ENCODE measurements at places on chromosomes 7 and 10.

GRCh38 chr7:109545686-109546085, 976.0 kb downstream of the DNAJB9 start:
- DNase-seq: no peak

DNA sequence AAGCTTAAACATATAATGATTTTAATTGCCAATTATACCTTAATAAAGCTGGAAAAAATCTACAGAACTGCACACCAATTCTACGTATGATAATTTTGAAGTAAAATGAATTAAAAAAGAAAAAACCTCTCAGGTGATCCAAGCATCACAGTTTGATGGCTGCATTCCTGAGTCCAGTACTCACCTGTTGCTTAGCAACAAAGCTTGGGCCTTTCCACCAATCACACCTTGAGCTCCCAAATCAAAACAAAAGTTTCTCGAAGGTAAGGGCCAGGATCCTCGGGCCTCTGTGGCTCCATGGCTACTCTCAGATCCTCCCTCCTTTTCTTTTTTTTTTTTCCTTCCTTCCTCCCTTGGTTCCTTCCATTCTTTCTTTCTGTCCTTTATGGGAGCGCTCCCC, 137.2 kb upstream of the PCBD1 start:
- no peak for DNase-seq

DNA sequence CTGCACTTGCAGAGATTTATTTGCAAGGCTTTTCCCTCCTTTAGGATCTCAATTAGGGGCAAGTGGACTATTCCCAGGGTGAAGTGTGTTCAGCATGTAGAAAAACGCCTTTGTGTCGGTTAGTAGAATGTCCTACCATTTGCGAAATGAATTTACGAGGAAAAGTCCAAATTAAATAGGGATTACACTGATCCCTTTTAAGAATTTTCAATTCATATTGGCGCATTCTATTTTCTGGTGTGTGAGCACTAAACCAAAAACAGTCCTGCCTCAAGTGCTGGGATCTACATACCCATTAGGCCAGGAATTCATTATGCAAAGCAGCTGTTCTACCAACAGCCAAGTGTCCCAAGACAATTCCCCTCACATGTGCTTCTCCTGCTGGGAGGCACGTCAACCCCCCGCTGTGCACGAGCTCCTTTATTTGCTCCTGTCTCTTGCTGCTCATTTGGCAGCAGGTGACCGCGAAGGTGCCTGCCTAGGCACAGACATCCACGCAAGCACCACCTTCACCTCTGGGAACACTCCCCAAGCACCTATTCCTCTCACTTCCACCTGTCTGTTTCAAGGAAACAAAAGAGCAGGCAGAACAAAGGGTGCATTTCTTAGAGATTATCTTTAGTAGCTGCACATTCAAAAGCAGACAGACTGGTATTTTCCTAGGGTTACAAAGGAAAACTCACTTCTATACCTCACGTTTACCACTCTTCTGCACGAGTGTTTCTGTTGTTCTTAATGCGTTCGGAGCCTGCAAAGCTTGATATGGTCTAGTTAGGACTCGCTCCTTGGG, 134.6 kb upstream of the FGFR2 start:
- no peak for DNase-seq

DNA sequence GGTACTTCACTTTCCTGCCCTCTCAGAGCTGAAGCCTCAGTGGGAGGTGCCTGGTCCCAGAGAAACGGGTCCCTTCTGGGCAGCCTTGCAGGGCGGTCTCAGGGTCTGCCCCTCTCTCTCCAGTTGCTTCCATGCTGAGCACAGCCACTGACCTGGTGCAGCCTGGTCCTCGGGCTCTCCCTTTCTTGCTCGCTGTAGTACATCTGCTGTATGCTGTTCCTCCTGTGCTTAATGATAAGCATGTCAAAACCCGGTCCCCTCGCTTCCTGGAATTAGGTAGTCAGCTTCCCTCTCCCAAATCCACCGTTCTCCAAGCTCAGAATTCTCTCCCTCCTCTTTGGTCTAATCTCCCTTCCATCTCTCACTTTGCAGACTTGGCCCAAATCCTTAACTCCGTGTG, 11.0 kb upstream of the HPS1 start:
- no peak for DNase-seq

DNA sequence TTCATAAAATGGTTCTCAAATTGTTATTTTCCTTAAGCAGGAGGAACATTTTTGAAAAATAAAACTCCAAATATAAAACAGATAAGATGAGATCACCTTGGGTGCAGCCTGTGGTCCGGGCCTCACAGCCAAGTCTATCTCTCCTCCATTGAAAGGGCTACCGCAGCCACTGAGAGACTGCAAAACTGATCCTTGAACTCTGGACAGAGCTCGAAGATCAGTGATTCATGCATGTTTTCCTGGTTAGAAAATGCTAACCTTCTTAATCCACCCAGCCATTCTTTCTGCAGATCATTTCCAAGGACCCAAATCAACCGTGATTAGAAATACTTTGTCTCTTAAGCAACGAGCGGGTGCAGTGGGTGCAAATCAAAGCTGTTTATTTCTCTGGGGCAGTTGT, 378.8 kb downstream of the PLXDC2 start:
- DNase-seq: no peak

GRCh38 chr10:87818505-87819288, 671 bp upstream of the ATAD1 start:
- peak; percentile 19 for DNase-seq

GRCh38 chr10:101063050-101063525, 1.3 kb downstream of the KAZALD1 start:
- no peak for DNase-seq

GRCh38 chr10:105952153-105952552, 1212.4 kb downstream of the SORCS1 start:
- DNase-seq: peak; percentile 3

- no peak for DNase-seq
These were observed 37.7 kb upstream of the FAM3C start for GRCh38 chr7:121433775-121434174.

DNA sequence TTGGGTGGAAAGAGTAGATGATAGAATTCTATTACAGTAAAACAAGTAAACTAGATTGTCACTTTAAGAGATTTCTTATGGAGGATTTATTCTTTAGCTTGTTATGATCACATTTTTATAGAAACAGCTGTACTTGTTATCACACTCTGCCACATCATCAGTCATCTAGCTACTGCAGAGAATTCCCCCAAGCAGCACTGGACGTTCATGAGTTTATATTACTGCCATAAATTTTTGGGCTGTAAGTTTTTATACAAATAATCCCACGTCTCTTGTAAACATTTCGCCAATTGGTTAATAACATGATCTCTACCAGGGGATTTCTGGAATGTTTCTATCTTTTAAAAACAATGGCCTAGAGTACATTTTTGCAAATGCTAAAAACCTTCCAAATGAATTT, 238.8 kb downstream of the POLR1F start:
- DNase-seq: no peak

DNA sequence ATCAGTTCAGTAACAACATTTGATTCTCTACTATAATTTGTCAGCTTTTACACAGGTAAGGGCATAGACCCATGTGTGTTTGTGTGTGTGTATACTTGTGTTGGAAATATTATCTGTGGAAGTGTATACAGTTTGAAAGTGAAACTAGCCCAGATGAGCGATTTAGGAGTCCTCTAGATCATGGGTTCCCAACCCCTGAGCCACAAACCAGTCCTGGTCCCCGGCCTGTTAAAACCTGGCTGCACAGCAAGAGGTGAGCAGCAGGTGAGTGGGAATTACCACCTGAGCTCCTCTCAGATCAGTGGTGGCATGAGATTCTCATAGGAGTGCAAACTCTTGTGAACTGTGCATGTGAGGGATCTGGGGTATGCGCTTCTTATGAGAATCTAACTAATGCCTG, 1221.5 kb upstream of the SORCS1 start:
- DNase-seq: no peak

DNA sequence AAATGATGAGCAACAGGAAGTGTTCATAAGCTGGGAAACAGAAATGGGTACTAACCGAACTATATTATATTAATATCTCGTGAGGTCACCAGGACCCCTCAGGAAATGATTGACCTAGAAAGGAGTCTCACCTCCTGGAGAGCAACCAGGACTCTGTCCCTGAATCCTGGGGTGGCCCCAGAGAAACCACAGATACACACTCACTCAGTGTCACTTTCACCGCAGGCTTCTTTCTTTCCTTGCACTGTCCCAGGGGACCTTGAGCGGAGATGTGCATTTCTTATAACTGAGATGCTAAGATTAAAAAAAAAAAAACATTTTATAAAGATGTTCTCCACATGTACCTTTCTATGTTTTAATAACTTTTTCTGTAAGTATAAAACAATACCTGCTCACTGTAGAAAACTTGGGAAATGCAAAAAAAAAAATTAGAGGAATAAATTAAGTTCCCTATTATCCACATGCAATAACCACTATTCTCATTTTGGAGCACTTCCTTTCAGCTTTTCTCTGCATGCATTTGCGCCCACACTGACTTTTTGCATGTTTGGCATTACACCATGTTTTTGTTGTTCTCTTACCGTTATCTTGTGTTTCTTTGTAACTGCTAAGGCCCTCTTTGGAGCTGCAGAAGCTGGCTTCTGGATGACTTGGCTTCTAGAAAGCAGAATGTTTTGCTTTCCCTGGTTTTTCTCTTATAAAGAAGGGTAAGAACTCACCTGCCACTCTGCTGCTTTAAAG, 15.0 kb downstream of the NOD1 start:
- no peak for DNase-seq

- no peak for DNase-seq
These were observed 86.5 kb downstream of the NEURL1 start for GRCh38 chr10:103580011-103580410.

DNA sequence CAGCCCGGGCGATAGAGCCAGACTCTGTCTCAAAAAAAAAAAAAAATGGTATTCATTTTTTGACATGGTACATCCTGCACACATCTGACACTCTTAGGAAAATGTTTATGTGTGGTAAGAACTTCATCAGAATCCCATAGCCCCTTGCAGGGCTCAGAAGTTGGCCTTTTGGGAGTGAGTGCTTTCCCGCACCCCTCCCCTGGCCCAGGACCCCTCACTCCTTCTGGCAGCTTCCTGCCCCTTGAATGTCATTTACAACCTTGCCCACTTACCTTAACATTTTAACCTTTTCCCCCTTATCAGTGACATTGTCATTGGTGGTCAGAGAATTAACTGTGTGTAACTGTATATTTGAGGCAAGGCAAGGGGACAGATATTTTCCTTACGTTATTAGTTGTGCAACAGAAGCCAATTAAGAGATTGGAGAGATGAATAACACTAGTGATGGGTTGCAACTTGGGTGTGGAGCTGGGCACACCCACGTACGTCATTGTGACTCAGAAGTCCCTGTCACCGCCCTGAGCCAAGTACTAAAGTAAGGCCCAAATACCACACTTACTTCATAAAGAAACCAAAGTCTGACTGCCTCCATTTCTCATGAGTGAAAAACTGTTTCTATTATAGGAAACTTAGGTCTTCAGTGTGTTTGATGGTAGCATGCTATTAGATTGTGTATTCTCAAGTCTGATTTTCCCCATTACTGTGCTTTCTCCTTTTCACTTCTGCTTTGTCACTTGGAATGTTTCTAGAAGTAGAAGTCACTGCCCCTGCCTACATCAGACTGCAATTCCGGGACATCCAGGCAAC, 31.6 kb downstream of the OGDH start:
- DNase-seq: no peak

DNA sequence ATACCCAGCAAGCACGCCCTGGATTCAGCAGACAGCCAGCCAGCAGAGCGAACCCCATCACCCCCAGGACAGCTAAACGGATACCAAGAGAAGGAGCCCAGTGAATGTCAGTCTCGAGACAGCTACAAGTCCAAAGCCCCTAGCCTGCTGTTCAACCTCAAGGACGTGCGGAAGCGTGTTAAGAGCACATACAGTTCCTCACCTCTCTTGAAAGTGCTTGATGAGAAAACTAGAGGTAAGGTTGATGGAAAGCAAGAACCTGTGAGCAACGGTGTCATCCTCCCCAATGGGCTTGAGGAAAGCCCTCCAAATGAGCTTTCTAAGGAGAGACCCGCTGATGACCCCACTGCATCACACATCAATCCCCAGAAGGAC, 24.9 kb downstream of the C10orf71 start:
- no peak for DNase-seq

- DNase-seq: no peak
These were observed 3.1 kb downstream of the FZD1 start for GRCh38 chr7:91267171-91267955.

GRCh38 chr10:56318816-56319215, 42.2 kb downstream of the ZWINT start:
- DNase-seq: no peak

GRCh38 chr10:50972591-50972990, 87.2 kb upstream of the A1CF start:
- DNase-seq: no peak

GRCh38 chr10:94123258-94123995, 129.7 kb downstream of the PLCE1 start:
- DNase-seq: no peak

- no peak for DNase-seq
These were observed 150.5 kb downstream of the FZD1 start for GRCh38 chr7:91414734-91415133.

DNA sequence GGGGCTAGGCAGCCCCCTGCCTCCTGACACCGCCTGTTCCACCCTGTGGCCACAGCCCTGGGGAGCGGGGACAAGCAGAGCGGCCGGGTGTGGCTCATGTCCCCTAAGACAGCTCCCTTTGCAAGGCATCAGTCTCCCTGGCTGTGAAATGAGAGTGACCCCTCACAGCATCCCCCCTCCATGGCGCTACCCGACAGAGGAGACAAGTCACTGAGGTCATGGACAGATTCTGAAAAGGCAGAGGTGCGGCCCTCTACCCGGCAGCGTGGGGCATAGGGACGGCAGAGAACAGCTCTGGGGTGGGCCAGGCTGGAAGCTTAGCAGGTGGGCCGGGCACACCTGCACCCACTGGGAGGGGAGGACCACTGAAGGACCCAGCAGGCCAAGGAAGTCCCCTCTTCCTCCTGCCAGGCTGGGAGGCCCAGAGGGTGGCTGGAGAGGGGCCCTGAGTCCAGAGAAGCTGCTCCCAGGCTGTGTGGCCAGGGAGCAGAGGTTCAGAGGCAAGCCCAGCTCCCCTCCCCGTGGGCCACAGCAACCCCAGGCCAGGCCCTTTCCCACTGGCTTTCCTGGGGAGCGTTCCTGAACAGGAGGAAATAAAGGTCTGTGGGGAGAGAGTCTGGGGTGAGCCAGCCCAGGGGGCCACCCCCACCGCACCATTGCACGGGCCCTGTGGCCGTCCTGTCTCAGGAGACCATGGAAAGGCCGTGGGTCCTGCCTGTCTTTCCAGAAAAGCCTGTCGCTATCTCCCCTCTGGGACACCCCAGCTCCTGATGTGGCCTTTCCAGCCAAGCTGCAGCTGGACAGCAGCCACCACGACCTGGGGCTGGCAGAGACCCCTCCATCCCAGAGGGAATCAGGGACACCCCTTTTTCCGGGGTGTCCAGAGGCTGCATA, 1.7 kb downstream of the ADAP1 start:
- DNase-seq: no peak

- no peak for DNase-seq
These were observed 22.6 kb downstream of the KCNMA1 start for GRCh38 chr10:77614778-77615625.

DNA sequence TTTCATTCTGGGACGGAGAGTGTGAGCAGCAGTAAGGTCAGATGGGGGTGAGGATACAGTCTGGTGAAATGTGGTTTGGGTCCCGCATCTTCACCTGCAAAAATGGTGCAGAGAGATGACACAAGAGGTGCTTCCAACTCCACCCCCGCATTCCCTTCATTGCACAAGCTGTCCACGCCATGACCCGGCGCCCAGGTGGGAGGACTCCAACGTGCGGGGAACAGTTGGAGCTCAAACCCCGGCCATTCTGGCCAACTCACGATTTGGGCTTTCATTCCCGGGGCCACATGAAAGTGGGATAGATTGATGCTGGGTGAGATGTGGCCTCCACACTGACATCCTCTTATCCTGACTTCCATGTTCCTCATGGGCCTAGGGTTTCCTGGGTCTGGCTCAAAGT, 34.6 kb upstream of the ZNF273 start:
- DNase-seq: no peak

All from GM12892 (cell line).